Left ventricle myocardium superior (tissue), 1 donor: ENCODE measurements at places on chromosomes 2 and 18. TPM values are rescaled to one million over a fixed set of nuclear protein-coding genes. Genes with fewer than 3 reads are reported as not detected.

DNA sequence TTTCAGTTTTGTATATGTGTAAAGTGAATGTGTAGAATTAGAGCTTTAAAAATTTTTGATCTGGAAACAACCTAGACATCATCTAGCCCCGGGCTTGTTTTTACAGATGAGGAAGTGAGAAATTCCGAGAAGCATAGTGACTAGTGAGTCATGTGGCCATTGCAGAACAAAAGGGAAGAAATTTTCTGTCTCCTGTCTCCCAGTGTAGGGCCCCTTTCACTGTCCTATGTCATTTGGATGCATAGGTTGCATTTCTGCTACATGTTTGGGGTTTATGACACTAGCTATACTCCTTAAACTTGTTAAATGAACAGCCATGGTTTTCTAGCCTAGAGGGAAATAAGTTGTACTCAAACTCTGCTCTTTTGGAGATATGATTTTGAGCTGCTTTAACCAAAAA is 84.6 kb downstream of the PLCL1 start:
- no peak for DNase-seq

Gene TFPI
- total RNA-seq: 24.2 TPM

Gene TFCP2L1
- total RNA-seq: 0.17 TPM

DNA sequence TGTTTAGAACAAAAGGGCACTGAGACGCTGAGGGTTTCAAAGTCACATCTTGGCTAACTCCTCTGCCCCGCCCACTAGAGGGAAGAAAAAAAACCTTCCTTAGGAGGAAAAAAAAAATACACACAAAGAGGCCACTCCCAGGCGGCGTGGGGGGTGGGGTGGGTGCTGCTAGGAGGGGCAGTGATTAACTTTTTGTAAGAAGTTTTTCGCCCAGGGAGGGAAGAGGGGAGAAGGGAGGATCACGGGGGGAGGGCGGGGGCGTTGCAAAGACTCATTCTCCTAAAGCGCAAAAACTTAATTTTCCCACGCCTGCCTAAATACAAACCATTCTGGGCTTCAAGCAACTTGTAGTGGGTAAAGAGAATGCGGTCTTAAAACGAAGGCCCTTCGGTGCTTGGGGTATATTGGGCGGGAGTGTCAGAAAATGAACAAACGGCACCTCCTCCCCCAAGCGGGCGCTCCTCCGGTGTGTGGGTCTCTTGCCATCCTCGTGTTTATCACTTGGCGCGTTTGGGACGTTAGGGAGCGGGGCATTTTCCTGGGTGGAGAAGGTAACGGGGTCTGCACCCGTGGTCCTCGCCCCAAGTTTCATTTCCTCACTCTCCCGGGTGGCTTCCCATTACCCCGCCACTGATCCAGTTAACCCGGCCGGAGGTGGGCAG is 1.7 kb downstream of the CXCR4 start:
- peak; percentile 76 for DNase-seq

- DNase-seq: no peak
Observed at GRCh38 chr2:112161431-112162145, 23.4 kb downstream of the FBLN7 start.

Gene DES
- total RNA-seq: 14,457 TPM

DNA sequence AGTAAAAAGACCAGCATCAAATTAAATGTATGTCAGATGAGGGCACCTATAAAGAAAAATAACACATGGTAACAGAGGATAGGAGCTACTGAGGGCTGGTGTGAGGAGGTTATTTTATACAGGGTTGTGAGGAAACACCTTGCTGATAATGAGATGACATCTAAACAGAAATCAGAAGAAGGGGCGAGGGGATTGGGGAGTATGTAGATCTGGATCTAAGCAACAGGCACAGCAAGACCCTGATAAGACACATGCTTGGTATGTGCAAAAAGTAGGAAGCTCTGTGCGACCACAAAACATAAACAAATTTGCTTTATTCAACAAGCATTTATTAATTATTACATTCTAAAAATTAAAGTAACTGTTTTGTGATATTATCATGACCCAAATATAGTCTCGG is 295.4 kb downstream of the ZEB2 start:
- DNase-seq: no peak

GRCh38 chr2:235779444-235779896 is 285.6 kb downstream of the AGAP1 start:
- DNase-seq: peak; percentile 80

Gene AQP12B
- not detected for total RNA-seq

Gene DNAJC5G
- total RNA-seq: 2.1 TPM

Gene PDE11A
- total RNA-seq: 4.4 TPM

DNA sequence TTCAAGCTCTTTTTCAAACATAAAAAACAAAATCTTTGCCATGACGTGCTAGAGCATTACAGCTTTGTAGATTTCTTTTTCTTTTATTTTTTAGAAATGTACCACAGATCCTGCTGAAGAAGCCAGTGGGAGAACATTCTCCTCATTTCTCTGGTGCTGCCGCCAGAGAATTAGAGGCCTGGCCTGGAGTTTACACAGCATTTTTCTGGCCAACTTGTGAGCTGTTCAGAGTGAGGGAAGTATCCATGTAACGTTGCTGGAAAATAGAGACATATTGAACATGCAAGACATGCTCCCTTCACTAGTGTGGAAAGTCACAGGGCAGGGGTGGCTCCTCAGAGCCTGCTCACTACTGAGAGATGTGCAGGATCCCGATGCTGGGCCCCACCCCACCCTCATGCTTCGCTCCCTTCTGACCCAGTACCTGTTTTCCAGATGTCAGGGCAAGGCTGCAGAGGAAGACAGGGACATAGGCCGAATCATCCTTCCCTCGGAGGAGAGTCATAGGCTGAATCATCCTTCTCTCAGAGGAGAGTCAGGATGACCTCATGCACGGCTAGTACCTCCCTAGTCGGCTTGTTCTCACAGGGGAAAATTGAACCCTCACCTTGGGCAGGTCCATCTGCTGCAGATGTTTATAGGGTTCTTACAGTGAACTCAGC is 298.5 kb downstream of the INSIG2 start:
- DNase-seq: no peak

Gene CACNB4
- 0.32 TPM for total RNA-seq

DNA sequence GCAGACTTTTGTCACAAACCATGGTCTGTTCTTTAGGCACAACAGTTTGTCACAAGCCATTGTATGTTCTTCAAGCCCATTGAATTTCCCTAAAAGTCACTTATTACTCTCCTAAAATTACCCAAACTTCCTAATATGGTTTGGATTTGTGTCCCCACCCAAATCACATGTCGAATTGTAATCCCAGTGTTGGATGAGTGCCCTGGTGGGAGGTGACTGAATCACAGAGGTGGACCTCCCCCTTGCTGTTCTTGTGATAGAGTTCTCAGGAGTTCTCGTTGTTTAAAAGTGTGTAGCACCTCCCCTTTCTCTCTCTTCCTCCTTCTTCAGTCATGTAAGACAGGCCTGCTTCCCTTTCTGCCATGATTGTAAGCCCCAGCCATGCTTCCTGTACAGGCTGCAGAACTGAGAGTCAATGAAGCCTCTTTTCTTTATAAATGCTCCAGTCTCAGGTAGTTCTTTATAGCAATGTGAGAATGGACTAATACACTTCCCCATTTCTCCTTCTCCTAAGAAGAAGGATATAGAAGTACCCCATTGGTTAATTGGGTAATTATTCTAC is 11.2 kb upstream of the GYPC start:
- DNase-seq: no peak

- DNase-seq: no peak
Observed at GRCh38 chr18:44654573-44654972, 26.1 kb upstream of the SETBP1 start.

DNA sequence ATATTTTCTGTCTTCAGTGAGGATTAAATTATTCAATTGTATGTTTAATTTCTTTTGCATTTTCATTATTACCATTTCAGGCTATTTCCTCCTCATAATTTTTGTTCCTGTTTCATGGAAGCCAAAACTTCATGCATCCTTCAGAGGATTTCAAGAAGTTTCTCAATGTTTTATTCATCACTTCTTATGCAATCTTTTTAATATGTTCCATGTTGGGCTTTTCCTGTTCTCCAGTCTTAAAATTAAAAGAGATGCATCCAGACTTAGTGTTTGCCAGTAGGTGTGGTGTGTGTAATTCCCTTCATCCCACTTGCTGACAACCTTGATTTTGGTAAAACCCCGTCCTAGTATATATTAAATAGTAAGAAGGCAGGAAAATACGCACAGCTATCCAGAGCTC is 190.0 kb downstream of the EN1 start:
- DNase-seq: no peak

DNA sequence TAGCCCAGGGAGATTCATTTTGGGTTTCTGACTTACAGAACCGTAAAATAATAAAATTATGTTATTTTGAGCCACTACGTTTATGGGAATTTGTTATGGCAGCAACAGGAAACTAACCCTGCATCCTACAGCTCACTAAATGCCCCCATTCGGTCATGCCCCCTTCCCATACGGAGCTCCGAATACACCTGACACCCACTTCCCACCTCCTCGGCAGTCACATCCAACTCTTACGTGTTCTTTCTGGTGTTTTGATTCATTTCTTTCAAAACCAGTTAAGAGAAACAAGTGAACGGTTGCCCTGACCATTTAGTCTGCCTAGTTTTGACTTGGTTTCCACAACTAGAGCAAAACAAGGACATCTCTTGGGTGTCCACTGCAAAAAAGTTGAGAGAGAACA is 19.7 kb downstream of the EIPR1 start:
- no peak for DNase-seq

GRCh38 chr2:143968860-143969259 is 551.1 kb downstream of the ZEB2 start:
- no peak for DNase-seq

GRCh38 chr18:47981320-47981719 is 50.9 kb upstream of the SMAD2 start:
- DNase-seq: no peak

GRCh38 chr2:172375251-172375650 is 52.1 kb upstream of the ITGA6 start:
- DNase-seq: no peak

Gene DPP10
- total RNA-seq: 0.27 TPM

DNA sequence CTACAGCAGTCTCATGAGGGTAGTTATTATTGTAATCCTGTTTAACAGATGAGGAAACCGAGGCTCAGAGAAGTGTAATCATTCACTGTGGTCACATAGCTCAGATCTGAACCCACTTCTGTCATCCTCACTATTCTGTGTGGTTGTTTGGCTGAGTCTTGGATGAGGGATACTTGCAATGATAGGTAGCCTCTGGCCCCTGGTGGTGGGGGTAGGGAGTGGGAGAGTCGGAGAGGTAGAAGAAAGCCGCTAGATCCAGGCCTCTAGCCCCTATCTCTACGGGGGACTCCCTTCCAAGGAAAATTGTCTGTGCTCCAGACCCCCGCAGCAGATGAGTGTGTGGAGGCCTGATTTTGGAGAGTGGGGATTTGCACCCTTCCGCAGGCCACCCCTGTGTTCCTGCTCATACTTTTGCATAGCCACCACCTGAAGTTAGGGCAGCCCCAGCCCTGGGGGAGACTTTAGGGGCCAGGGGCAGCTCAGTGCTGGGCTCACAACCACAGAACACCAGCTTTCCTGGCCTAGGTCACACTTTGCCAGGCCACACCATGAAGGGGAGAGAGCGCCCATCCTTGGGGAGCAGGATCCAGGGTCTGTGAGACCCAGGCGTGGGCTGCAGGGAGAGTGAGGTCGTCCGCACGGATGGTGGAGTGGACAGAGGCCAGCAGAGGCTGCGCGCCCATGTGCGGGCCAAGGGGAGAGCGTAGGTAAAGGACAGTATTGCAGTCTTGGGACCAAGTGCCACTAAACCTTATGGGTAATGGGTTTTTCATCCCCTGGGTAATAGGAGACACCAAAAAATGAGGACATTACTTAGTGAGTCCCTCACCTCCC is 148.2 kb downstream of the GLI2 start:
- DNase-seq: no peak

GRCh38 chr18:58080451-58080850 is 36.4 kb downstream of the NEDD4L start:
- no peak for DNase-seq

Gene GYPC
- 114 TPM for total RNA-seq

Gene MAP3K20
- total RNA-seq: 429 TPM

- no peak for DNase-seq
Observed at GRCh38 chr2:6421888-6422287, 443.8 kb downstream of the CMPK2 start.

DNA sequence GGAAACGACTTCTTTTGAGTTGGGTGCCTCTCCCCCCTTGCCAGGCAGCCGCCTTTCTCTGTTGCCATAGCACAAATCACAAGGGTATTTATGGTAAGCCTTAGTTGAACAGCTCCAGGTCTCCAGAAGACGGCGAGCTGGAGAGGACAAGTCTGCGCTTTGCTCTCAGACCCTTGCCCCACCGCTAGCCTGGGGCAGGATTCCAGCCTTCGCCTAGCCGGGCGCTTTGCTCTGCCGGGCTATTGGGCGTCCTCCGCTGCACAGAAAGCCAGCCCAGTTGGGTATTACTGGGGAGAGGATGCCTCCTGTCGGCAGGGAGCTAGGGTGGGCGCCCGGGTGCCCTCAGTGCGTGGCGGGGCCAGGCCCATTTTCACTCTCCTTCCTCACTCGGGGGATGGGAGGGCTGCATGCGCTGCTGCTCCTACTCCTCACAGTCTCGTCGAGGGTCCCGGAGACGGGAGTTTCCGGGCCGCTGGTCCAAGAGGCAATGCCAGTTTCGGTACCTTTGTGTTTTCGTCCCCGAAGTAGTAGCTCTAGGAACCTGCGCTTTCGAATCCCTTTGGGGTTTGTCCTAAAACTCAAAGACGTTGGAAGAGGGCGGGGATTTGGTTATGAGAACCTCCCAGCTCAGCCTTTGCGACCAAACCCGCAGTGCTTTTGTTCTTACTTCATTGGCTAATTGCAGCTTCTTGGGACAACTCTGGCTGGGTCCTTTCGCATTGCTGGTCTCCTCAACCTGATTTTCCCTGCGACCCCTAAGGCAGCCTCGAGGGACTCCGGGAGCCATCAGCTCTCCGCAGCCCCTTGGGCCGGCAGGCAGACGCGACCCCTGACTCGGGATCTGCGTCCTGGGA is 3.6 kb upstream of the DLX2 start:
- DNase-seq: peak; percentile 32

Gene IL1F10
- not detected for total RNA-seq

Gene COLEC12
- total RNA-seq: 8.3 TPM

DNA sequence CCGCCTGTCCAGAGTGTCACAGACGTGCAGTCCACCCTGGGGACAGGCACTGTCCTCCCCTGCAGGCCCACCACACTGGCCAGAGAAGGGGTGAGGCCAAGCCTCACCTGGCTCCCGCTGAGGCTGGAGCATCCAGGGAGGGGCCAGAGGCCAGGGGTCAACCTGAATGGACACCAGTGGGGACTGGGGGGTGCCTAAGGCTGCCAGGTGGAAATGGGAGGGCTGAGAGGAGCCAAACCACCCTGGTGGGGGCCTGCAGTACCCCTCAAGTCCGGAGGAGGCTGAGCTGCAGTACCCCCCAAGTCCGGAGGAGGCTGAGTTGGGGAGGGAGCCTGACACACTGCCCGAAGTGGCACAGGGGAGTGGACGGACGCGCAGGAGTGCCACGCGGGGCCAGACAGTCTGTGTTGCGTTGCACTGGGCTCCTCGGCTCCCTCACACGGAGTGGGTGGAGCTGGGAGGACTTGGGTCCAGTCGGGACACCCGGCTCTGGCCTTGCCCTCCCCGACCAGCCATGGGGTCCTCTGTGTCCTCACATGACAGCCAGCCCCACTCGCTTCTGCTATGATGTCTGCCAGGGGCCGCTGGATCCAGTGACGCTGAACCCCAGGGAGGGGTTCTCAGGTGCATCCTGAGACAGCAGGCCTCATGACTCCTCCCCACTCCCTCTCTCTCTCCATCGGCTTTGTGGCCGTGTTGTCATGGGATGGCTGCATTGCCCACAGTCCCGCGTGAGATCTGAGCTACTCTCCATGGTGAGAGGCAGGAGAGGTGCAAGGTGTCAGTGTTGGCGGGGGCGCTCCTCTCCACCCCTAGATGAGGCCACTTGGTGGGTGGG is 22.3 kb upstream of the GPC1 start:
- peak; percentile 23 for DNase-seq

GRCh38 chr18:23645568-23646175 is 17.0 kb downstream of the ANKRD29 start:
- no peak for DNase-seq

Gene ING5
- total RNA-seq: 16.0 TPM
